ENCODE measurements at places on chromosomes 5 and 9. TPM values are rescaled to one million over a fixed set of nuclear protein-coding genes. Genes with fewer than 3 reads are reported as not detected.
A peak's percentile ranks its signal among the peaks of the same experiment; 100 is the strongest.

SYNPO gene
- total RNA-seq: 40.9 TPM

PKD2L2 gene
- total RNA-seq: not detected

- H3K36me3 ChIP-seq: no peaks in the 10 kb centered on the region
- no peaks in the 10 kb centered on the region for H3K27me3 ChIP-seq
- DNase-seq: no peak
- no peak overlapping the region for H3K4me3 ChIP-seq
Observed at GRCh38 chr9:9478741-9479140, 1134.1 kb downstream of the PTPRD start.

SLC25A25 gene
- total RNA-seq: 36.6 TPM

DNA sequence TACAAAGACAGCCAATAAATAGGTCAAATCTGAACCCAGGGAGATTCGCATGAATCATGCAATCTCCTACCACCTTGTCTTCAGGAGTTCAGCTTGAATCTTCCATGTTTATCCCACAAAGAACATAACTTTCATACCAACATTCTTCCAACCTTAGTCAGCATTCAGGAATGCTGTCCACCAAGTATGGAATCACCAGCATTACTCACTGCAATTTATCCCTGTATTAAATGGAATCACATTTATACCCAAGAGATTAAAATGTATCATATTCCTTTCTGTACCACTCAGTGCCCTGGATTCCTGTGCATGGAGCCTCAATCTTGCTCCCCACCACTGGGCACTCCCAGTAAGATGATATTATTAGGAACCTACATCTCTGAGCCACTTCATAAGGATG, 162.6 kb downstream of the GLIS3 start:
- H3K27me3 ChIP-seq: no peaks in the 10 kb centered on the region
- H3K27ac ChIP-seq: peak overlapping the region; percentile 48
- no peaks in the 10 kb centered on the region for H3K36me3 ChIP-seq
- H3K4me1 ChIP-seq: peaks cover 21% of the 10 kb centered on the region
- no peak overlapping the region for H3K4me3 ChIP-seq

PCDHA1 gene
- total RNA-seq: not detected

HTR1A gene
- not detected for total RNA-seq

DNA sequence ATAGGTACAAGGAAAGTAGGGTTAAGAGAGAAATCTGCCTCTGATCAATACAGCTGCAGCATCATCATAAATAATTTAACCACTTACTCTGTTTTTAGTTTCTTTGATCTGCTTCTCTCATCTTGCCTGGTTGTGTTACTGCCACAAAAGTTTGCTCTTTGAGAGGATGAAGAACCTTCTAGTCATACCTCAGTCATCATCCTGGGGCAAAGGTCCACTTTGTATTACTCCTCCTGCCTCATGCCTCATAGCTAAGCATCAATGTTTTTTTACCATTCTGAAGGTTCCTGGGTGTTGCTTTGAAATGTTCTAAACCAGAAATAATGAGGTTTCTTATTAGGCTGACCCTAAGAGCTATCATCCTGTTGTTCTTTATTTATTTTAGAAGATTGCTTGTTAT, 17.1 kb upstream of the TRIM36 start:
- H3K27me3 ChIP-seq: no peaks in the 10 kb centered on the region
- H3K4me3 ChIP-seq: no peak overlapping the region
- H3K4me1 ChIP-seq: no peaks in the 10 kb centered on the region
- no peak for DNase-seq
- H3K27ac ChIP-seq: no peak overlapping the region

SLC25A2 gene
- total RNA-seq: not detected

GRCh38 chr5:149386166-149386565, 7.1 kb upstream of the IL17B start:
- H3K36me3 ChIP-seq: no peaks in the 10 kb centered on the region
- DNase-seq: no peak
- no peak overlapping the region for H3K4me3 ChIP-seq
- H3K27me3 ChIP-seq: no peaks in the 10 kb centered on the region
- no peak overlapping the region for H3K27ac ChIP-seq

DNA sequence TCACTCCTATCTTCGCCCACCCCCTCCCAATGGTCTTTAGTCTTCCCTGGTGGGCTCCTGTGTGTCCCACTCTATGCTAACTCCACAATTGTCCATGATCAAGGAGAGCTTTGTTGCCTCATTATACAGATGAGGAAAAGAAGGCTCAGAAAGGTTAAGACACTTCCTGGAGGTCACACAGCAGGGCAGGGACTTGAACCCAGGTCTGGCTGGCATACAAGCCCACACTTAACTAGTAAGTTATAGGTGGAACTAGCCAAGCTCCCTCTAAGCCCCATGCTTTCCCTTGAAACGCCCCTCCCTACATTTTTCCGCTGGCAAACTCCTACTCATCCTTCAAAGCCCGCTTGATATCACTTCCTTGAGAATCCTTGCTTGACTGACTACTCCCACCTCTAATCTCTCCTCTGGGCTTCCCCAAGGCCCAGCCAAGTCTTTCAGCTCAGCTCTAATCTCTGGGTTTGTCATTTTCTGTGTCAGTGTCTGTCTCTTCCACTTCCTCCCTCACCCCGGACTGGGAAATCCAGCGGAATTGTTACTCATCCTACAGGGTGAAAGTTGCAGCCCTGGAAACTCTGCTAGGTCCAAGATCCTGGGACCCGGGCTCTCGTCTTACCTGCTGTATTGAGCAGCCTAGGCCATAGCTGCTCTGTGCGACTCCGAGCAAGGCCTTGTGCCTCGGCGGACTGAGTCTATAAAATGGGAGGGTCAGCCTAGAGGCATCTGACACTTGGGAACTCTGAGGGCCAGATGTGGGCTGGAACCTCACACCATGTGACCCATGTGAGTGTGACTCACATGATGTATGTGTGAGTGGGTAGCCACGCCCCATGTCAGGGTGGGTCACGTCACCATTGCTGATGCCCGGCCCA, 144.5 kb downstream of the GAPVD1 start:
- peaks cover 11% of the 10 kb centered on the region for H3K4me1 ChIP-seq
- no peak for DNase-seq
- H3K36me3 ChIP-seq: no peaks in the 10 kb centered on the region
- H3K27ac ChIP-seq: no peak overlapping the region
- no peak overlapping the region for H3K4me3 ChIP-seq

CD74 gene
- 130 TPM for total RNA-seq

DNA sequence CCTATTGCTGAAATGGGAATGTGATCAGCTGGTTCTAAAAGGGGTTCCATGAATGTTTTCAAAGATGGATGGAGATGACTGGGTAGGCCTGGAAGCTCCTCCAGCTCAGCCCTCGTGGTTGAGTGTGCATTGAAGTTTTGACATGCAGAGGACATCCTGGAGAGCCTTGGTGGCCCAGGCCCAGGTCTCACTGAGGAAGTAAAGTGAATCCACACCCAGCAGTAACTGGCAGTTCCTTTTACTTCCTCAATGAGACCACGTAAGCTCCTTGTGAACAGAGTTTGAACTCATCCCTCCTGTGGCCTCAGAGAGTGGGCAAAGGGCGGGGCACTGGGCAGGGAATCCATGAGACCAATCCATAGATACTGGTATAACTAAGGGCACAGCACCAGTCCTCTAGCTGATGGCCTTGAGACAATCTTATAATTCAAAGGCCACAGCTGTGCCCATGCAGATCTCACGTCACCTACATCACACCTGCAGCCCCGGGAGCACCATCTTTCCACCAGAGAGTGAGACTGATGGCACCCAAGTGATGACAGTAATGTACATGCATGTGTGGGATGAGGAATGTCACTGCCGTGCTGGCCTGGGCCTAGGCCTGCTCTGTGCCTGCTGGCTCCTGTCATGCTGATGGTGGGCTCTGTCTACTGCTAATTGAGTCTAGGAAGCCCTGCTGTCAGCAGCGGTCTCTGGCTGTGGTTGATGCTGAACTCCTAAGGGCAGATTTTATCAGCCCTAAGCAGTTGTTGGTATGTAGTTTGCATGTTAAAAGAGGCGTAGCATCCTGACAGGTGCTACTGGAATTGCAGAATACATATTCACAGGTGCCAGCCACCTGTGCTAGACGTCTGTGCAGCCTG, 257.8 kb downstream of the FSTL4 start:
- H3K36me3 ChIP-seq: no peaks in the 10 kb centered on the region
- no peak overlapping the region for H3K27ac ChIP-seq
- H3K27me3 ChIP-seq: no peaks in the 10 kb centered on the region
- DNase-seq: no peak

EGR1 gene
- 139 TPM for total RNA-seq

- no peak for DNase-seq
- no peak overlapping the region for H3K27ac ChIP-seq
- no peak overlapping the region for H3K4me3 ChIP-seq
- no peaks in the 10 kb centered on the region for H3K36me3 ChIP-seq
- no peaks in the 10 kb centered on the region for H3K27me3 ChIP-seq
Observed at GRCh38 chr5:53827211-53827651, 266.8 kb downstream of the NDUFS4 start.

IL4 gene
- total RNA-seq: not detected

- no peaks in the 10 kb centered on the region for H3K36me3 ChIP-seq
- H3K27me3 ChIP-seq: no peaks in the 10 kb centered on the region
- H3K4me3 ChIP-seq: no peak overlapping the region
- H3K27ac ChIP-seq: no peak overlapping the region
- no peaks in the 10 kb centered on the region for H3K4me1 ChIP-seq
- no peak for DNase-seq
Observed at GRCh38 chr5:153891394-153891793, 147.3 kb downstream of the FAM114A2 start.

ANKRD31 gene
- total RNA-seq: 0.78 TPM

C1QTNF2 gene
- not detected for total RNA-seq

DNA sequence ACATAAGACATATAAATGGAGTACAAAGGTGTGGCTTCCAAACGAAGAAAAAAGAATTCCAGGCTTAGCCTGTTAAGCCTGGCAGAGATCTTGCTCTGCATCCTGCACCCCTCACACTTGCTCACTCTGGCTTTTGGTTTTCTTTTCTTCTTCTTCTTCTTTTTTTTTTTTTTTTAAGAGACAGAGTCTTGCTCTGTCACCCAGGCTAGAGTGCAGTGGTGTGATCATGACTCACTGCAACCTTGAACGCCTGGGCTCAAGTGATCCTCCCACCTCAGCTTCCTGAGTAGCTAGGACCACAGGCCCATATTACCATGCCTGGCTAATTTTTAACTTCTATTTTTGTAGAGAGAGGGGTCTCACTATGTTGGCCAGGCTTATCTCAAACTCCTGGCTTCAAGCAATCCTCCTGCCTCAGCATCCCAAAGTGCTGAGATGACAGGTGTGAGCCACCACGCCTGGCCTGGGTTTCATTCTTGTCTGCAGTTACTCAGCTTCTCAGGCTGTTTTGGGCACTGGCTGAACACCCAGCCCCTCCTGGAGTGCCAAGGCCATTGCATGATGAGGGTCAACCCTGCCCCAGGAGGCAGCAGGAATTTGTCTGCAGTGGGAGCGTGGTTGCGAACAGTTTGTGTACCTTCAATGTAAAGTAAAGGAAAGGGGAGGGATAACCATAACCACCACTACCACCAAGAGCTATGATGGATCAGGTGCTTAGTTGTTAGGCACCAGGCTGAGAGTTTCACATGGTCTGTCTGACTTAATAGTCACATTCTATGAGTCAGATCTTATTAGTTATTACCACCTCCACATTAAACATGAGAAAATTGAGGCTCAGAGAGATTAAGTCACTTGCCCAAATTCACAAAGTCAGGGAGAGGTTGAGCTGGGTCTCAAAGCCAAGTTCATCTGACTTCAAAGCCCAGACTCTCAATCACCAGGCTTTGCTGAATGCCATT, 219.2 kb upstream of the PANK3 start:
- H3K4me1 ChIP-seq: no peaks in the 10 kb centered on the region
- no peak for DNase-seq
- H3K4me3 ChIP-seq: no peak overlapping the region
- no peak overlapping the region for H3K27ac ChIP-seq

DNA sequence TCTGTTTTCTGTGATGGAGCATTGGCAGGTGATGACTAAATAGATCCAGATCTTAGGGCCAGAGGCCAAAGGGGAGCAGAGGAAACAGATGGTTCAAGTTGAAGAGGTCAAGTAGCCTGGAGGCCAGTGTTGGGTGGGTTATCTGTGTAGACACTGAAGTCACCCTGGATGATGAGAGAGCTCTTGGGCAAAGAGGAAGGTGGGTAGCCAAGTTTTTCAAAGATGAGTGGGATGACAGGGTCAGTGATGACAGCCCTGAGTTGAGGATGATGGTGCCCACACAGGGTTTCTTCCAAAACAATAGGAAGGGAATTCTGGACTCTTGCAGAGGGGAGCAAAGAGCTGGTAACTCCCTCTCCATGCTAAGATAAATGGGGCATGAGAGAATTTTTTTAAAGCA, 76.6 kb downstream of the CD180 start:
- no peaks in the 10 kb centered on the region for H3K4me1 ChIP-seq
- H3K4me3 ChIP-seq: no peak overlapping the region
- DNase-seq: no peak
- H3K36me3 ChIP-seq: peaks cover 8% of the 10 kb centered on the region

GRCh38 chr5:174010365-174010764, 21.4 kb downstream of the C5orf47 start:
- no peaks in the 10 kb centered on the region for H3K4me1 ChIP-seq
- no peaks in the 10 kb centered on the region for H3K27me3 ChIP-seq
- no peak overlapping the region for H3K27ac ChIP-seq
- no peak overlapping the region for H3K4me3 ChIP-seq
- no peaks in the 10 kb centered on the region for H3K36me3 ChIP-seq
- DNase-seq: no peak

- no peak overlapping the region for H3K27ac ChIP-seq
- no peaks in the 10 kb centered on the region for H3K36me3 ChIP-seq
- H3K27me3 ChIP-seq: peaks cover 5% of the 10 kb centered on the region
- DNase-seq: no peak
- no peak overlapping the region for H3K4me3 ChIP-seq
Observed at GRCh38 chr9:134189470-134190231, 25.3 kb upstream of the RNU6ATAC start.

- H3K36me3 ChIP-seq: no peaks in the 10 kb centered on the region
- H3K4me1 ChIP-seq: no peaks in the 10 kb centered on the region
- no peak overlapping the region for H3K27ac ChIP-seq
Observed at GRCh38 chr5:105885266-105885665, 1785.5 kb downstream of the EFNA5 start.

- H3K36me3 ChIP-seq: no peaks in the 10 kb centered on the region
- no peak overlapping the region for H3K4me3 ChIP-seq
- H3K4me1 ChIP-seq: no peaks in the 10 kb centered on the region
- no peaks in the 10 kb centered on the region for H3K27me3 ChIP-seq
- no peak overlapping the region for H3K27ac ChIP-seq
Observed at GRCh38 chr5:69052181-69052580, 41.6 kb upstream of the SLC30A5 start.

DNA sequence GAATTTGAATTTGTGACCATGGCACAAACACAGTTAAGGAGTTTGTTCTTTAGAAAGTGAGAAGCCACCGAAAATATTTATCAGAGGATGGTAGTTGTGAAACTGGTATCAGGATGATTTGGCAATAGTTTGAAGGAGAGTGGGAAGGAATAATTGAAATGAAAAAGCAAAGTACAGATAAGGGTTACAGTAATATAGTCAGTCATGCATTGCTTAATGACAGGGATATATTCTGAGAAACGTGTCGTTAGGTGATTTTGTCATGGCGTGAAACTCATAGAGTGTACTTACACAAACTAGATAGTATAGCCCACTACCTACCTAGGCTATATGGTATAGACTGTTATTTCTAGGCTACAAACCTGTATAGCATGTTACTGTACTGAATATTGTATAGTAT, 84.2 kb downstream of the GPBP1 start:
- peaks cover 8% of the 10 kb centered on the region for H3K36me3 ChIP-seq
- no peak overlapping the region for H3K4me3 ChIP-seq
- H3K27ac ChIP-seq: no peak overlapping the region
- no peak for DNase-seq
- H3K4me1 ChIP-seq: no peaks in the 10 kb centered on the region
- no peaks in the 10 kb centered on the region for H3K27me3 ChIP-seq
